Cerebellar cortex (tissue), 1 donor: ENCODE measurements at places on chromosomes 13 and 19.
A peak's percentile ranks its signal among the peaks of the same experiment; 100 is the strongest.

GRCh38 chr19:32928806-32929205, 43.0 kb downstream of the CEP89 start:
- no peak for DNase-seq

DNA sequence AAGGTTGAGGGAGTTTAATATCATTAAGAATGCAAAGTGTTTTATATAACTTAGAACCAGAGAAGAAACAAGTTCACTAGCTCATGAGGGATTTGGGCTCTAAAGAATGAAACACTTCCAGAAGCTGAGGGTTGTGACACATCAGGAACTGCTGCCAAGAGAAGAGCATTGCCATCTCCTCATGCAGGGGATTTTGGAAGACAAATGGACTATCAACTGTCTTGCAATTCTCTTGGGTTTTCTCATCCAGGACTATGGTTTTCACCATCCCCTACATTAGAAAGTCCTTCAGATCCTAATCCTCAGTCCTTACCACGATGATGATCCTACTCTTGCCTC, 59.7 kb upstream of the KL start:
- no peak for DNase-seq

- DNase-seq: peak; percentile 57
Observed at GRCh38 chr19:17997969-17998826, 9.8 kb upstream of the ARRDC2 start.

DNA sequence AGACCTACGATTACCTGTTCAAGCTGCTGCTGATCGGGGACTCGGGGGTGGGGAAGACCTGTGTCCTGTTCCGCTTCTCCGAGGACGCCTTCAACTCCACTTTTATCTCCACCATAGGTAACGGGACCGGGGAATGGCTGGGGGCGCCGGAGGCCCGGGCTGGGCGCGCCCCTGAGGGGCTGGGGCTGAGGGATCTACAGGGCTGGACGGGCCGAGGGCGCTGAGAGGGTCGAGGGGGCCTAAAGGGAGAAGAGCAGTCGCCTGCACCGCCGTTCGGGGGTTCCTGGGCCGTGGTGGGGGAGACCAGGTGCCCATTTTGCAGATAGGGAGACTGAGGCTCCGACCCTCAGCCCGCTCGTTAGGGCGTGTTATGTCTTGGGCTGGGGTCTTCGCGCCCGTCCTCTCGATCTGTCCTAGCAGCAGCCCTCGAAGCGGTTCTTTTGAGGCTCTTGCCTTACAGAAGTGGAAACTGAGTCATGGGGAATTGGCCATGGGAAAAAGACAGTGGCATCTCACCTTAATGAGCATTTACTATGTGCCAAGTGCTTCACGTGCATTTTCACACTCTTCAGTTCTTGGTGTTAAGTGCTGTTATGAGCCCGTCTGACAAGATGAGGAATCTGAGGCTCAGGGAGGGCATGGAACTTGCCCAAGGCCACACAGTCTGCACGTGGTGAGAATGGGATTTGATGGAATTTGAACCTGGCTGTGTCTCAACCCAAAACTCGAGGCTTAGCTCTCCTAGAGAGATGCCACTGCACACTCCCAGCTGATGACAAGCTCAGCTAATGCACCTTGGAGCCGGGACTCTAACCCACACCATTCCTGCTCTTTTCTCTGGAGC, 442 bp downstream of the RAB8A start:
- no peak for DNase-seq

DNA sequence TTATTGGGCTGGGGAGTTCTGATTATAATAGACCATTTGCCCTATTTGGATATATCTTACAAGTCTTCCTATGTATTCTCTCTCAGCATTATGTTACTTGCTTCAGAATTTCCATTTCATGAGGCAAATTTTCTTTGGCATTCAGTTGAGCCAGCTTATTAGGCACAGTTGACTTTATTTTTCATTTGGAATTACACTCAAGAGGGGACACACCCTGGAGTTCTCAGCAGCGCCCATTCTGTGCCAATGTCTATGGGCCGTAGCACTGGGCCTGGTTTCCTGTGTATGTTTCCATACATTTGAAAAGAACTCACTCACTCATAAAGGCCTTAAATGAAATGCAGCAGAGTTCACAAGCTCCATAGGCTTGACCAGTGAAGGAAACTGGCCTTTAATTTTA, 138.5 kb downstream of the KLF12 start:
- no peak for DNase-seq

DNA sequence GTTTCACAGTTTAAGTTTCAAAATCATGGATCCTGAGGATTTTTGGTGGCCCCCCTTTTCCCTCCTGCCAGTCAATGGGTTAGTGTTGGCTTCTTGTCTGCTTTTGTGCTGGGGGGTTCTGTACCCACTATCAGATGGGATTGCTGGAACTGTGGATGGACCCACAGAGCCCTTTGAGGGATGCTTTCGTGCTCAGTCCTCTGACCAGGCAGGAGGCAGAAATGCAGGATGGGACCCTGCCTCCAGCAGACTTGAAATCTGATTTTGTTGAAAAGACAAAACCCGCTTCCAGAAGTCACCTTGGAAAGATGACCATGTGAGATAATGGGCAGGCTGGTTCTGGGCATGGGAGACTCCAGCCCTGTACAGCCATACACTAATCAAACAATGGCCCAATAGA, 408.9 kb downstream of the ZNF536 start:
- DNase-seq: no peak

GRCh38 chr13:84574851-84575250, 692.6 kb upstream of the SLITRK1 start:
- DNase-seq: no peak

DNA sequence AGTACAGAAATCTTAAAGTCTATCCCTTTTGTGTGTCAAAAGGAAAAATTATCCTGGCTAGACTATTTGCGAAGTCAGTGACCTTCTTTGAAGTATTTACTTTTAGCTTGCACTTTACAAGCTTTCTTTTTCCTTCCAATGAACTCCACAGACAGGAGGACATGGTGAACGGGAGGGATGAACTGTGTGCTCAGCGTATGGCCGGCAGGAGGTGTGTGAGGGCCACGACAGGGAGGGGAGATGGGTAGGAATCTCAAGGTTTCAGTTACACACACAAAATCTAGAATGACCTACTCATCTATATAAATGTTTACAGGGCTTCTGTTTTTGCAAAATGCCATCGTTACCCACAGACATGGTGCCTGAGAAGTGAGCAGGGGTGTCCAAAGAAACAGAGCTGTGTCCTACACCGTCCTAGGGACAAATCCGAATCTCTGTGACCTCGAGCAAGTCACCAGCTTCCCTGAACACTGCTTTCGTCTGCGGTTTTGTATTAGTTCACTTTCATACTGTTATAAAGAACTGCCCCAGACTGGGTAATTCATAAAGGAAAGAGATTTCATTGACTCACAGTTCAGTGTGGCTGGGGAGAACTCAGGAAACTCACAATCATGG, 537.2 kb downstream of the LIG4 start:
- no peak for DNase-seq

- peak; percentile 46 for DNase-seq
Observed at GRCh38 chr13:87674247-87674738, 3.1 kb downstream of the SLITRK5 start.

DNA sequence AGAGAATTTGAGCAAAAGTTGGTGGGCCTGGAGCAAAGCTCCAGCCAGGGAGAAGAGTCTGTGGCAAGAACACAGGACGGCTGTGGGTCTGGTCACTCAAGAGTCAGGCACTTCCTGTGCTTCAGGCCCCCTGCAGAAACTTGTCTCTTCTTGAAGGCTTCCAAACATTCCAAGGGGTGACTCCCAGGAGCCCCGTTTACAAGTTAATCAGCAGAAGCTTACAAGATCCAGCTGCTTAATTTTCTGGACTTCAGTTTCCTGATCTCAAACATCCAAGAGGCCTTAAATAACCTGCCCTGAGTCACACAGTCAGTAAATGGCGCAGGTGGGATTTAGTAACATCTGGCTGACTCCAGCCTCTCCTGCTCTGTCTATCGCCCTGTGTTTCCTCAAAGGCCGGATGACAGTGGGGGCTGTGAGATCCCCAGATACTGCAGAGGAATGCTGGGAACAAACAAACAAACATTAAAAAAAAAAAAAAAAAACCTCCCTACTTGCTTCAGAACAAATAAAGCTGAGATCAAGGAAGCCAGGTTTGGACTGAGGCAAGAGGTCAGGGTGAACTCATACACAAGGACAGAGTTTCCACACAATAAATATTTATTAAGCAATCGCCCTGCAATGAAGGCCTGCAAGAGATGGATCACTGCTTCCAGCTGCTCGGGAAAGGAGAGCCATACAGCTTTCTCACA, 175.4 kb upstream of the RFC3 start:
- DNase-seq: no peak

DNA sequence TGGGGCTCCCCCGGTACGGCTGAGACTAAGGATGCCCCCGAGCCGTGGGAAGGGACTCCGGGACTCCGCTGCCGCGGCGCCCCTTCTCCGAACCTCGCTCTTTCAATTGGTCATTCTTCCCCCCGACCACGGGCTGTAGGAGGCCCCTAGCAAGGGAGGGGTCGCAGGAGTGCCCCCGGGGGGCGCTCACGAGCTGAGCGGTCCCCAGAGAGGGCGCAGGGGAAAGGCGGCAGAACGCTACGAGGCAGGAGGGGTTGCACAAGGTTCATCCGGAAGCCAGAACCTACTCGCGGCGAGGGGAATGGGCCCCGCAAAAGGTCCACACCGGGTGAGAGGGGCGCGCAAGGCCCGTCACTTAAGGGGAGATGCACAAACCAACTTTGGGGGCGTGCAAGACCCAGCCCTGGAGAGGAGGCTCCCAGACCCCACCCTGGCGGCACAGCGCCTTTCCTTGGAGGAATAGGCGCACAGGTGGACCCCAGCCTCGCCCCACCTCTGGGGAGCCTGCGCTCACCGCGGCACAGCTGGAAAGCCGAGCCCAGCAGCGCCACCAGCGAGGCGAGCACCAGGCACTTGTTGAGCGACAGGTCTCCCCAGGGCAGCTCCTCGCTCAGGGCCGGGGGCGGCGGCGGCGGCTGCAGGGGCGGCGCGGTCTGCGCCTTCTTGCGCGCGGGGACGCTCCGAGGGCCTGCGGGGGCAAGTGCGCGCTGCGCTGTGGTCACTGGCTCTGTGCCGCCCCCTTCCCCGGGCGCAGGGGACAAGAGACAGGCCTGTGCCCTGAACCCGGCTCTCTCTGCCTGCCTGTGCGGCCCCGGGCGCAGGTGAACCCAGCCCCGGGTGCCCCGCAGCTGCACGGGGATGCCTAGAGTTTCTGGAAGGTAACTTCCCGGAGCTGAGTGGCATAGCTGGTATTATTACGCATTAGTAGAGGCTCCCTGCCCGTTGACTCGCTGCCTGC, 2.8 kb downstream of the JSRP1 start:
- no peak for DNase-seq

DNA sequence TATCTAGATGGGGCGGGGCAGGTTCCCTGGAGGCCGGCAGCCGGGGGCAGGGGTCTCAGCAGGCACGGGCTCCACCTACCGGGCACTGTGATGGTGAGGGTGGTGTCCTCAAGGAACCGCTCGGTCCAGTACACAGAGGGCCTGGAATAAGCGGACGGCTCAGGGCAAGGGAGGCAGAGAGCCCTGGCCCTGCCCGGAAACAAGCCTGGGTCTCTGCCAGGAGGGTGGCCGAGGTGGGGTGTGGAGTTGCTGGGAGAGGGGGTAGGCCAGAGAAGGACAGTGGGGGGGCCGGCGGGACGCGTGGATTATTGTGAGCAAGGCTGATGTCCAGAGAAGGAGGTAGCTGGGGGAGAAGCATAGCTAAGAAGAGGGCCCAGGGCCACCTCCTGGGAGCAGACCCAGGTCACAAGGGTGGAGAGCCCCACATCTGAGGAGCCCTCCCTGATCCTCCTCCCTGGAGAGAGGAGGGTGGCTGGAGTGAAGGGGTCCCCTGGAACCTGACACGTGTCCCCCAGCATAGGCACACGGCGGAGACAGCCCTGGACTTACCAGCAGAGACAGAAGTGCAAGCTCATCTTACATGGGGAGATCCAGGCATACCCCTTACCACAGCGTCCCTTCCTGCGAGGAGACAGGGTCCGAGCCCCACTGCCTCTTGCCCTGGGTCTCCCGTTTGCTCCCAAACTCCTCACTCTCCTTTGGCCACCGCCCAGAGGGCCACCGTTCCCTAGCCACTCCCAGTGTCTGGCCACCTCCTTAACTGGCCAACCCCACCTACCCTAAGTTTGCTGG, 29.0 kb upstream of the MIER2 start:
- no peak for DNase-seq

- DNase-seq: no peak
Observed at GRCh38 chr19:47723581-47723940, 10.3 kb downstream of the EHD2 start.

- DNase-seq: peak; percentile 76
Observed at GRCh38 chr19:13597640-13598039, 91.4 kb upstream of the CACNA1A start.

- no peak for DNase-seq
Observed at GRCh38 chr19:7690779-7691258, 10.2 kb downstream of the TRAPPC5 start.

DNA sequence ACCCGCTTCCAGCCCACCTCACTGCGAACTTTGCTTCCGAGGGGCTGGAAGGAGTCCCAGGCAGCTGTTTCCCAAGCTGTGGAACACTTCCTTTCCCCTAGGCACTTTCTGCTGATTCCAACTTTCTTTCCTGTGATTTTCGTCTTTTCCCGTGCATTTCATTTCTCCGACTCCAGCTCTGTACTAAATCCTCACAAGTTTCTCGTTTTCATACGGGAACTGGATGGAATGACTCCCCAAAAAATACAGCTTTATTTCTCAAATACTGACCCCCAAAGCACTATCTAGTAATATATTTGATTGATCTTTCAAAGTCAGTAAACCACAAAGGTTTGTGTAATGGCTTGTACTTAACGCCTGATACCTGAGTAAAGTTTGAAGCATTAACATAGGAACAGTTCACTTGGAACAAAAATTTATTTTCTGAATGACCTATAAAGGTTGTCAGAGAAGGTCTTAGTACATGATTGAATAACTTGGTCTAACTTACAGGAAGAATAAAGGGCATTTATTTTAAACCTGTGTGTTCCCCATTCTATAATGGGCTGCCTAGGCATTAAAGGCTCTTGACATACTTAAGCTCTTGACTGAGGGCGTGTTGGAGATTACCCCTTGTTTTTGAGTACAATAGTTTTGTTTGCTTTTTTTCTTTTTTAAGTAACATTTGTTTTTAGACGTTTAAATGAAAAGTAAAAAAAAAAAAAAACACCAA, 1.3 kb upstream of the PCDH9 start:
- no peak for DNase-seq

DNA sequence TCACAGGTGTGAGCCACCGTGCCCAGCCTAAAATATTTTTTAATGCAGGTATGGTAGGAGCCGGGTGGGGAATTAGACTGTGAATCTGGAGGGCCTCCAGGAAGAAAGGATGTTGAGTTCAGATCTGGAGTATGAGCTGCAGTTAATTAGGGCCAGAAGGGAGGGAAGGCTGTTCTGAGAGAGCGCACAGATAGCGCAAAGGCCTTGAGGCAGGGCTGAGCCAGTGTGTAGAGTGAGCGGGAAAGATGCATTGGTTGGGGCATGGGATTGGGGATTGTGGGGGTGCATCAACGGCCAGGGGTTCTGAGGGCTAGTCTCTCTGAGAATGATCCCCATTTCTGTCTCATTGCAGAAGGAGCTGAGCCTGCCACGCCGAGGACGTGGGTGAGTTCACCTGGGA, 9.7 kb downstream of the MAST3 start:
- no peak for DNase-seq

- DNase-seq: no peak
Observed at GRCh38 chr13:76293346-76293745, 592.9 kb downstream of the KCTD12 start.

GRCh38 chr13:43666403-43666802, 120.4 kb downstream of the ENOX1 start:
- no peak for DNase-seq

- DNase-seq: no peak
Observed at GRCh38 chr19:41744850-41745249, 10.5 kb upstream of the CEACAM6 start.
